Right renal cortex interstitium (tissue), 3 donors: ENCODE measurements at places on chromosomes 5 and 9.

DNA sequence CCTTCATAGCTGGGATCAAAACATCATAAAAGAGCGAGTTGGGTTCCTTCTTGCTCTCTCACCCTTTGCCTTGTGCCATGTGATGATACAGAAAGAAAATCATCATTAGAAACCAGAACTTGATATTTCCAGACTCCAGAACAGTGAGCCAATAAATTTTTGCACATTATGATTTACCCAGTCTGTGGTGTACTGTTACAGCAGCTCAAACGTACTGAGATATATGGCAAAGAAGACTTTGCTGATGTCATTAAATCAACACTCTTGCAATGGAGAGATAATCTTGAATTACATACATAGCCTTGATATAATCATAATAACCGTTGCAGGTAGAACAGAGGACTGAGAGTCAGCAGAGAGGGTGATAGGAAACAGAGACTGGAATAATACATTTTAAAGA lies 1271.6 kb downstream of the CDH12 start:
- no peak for DNase-seq

DNA sequence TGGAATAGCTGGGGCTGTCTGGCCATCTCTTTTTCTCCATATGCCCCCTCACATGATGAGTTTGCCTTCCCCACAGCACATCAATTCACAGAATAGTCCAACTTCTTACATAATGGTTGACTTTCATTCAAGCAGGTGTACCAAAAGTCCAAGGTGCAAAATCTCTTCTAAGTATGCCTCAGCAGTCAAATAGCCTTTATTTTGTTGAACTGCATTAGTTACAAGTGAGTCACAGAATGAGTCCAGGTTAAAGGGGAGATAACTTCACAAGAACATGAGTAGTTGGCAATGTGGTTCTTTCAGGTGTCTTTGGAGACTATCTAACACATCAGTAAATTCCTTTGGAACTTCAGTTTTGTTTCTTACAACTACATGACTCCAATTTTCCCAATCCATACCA lies 672.5 kb downstream of the PRELID2 start:
- DNase-seq: no peak

DNA sequence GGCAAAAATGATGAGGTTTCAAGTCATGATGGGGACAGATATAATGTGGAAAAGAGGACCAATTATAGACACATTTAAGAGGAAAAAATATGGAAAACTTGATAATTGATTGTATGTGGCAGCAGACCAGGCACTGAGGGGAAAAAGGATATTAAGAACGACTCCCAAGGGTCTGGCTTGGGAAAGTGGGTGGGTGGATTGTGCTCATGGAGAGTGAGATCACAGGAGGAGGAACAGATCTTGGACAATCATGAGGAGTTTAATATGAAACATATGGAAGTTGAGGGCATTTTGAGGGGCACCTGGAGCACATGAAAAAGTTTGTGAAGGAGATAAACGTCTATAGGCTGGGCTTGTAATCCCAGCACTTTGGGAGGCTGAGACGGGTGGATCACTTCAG lies 454.3 kb upstream of the KLF4 start:
- DNase-seq: no peak

GRCh38 chr9:19920401-19920800 lies 131.6 kb upstream of the SLC24A2 start:
- DNase-seq: no peak

DNA sequence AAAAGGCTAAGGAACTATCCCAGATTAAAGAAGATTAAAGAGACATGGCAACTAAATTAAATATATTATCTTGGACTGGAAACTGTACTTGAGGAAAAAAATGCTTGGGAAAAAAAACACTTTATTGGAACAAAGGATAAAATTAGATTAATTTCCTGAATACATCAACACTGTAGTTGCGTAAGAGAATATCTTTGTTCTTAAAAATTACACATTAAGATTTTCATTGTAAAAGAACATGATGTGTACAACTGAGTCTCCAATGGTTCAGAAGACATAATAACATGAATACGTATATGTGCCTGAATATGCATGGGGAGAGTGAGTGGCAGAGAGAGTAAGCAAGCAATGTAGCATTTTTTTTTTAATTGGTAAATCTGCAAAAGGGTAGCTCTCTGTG lies 2.8 kb downstream of the AP3B1 start:
- DNase-seq: no peak

DNA sequence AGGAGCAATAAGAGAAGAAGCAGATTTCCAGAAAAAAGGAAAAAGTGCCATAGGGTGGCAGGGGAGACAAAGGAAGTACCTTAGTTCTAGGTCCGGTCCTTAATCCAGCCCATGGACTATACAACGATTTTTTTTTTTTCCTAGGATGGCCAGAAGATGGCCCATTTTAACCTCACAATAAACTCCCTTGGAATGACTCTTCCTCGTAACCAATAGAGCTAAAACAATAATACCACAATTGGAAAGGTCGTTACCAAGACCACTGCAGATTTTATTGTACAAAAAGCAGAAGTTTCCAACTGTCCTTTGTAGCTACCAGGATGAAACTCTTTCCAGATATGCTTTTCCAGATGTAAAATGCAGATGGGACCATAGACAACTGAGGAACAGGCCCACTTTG lies 34.4 kb upstream of the SSBP2 start:
- no peak for DNase-seq
